ENCODE measurements at places on chromosomes 3 and 15. TPM values are rescaled to one million over a fixed set of nuclear protein-coding genes. Genes with fewer than 3 reads are reported as not detected.

Gene CPN2
- not detected for total RNA-seq

Gene TRNT1
- 23.6 TPM for total RNA-seq

Gene CHRM5
- total RNA-seq, result not detected

Gene ARGFX
- total RNA-seq, result not detected

Gene SLC25A38
- total RNA-seq, result 21.2 TPM

Gene C3orf85
- total RNA-seq, result not detected

Gene MOBP
- not detected for total RNA-seq

Gene SMCO1
- total RNA-seq, result not detected

Gene TMOD3
- 21.2 TPM for total RNA-seq

Gene BMF
- total RNA-seq, result 18.7 TPM

Gene SLC28A1
- total RNA-seq, result not detected

GRCh38 chr3:65632414-65632813 lies 406.3 kb downstream of the MAGI1 start:
- DNase-seq, result no peak

GRCh38 chr3:105444725-105445124 lies 78.0 kb downstream of the ALCAM start:
- no peak for DNase-seq

GRCh38 chr3:11362600-11362999 lies 90.4 kb downstream of the ATG7 start:
- no peak for DNase-seq

- no peak for DNase-seq
These were observed 134.1 kb downstream of the MBNL1 start for GRCh38 chr3:152402695-152403451.

DNA sequence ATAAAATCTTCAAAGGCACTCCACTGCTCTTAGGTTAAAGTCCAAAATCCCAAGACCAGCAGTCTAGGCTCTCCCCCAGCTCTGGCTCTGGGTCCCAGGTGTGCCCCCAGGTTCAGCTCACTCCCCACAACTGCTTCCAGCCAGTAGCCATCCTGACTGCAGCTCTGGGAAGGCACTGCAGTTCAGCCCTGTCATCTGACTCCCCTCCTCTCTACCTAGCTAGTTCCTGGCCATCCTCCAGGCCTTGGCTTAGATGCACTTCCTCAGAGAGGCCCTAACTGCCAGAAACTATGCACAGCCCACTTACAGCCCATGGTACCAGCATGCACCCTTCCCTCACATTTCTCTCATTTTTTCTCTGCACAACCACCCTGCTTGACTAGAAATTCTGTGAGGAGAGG lies 25.5 kb downstream of the TBC1D2B start:
- no peak for DNase-seq

GRCh38 chr15:58597943-58598828 lies 151.3 kb downstream of the ADAM10 start:
- no peak for DNase-seq

DNA sequence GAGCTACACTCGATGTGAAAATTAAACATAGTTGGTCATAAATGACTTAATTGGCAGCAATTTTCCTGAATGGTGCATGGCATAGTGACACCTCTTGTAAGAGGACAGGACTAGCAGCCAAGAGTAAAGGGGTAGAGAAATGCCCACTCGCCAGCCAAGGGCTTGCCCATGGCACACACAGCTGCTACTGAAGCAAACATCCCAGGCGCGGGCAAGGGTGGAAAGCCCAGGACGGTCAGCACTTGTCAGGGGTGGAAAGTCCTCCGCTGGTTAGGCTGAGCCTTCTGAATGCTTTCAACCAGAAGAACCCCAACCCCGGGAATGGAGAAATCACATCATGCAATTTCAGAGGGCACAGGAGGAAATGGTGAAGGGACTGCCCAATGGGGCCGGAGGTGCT lies 31.6 kb downstream of the BDH1 start:
- DNase-seq, result no peak

- DNase-seq, result peak; percentile 33
These were observed 58.7 kb upstream of the BCHE start for GRCh38 chr3:165895919-165896318.

- no peak for DNase-seq
These were observed 48.9 kb downstream of the GLDN start for GRCh38 chr15:51390241-51390965.

DNA sequence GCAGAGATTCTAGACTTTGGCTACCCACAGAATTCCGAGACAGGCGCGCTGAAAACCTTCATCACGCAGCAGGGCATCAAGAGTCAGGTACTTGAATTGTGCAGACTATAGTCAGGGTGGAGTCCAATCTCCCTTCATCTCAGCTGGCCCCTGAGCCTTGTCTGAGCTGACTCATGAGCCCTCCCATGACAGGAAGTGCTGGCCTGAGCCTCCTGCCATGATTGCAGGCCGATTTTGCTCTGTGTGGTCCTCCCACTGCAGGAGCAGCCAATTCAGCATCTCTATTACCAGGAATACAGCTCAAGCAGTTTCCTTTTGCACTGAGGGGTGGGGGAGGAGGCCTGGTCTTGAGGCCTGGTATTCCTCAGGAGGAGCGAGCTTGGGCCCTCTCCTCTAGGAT lies 5.5 kb downstream of the AP2M1 start:
- DNase-seq, result no peak

GRCh38 chr3:158804441-158804840 lies 2.6 kb downstream of the MFSD1 start:
- no peak for DNase-seq

GRCh38 chr3:171248426-171249111 lies 211.6 kb downstream of the TNIK start:
- DNase-seq, result no peak

DNA sequence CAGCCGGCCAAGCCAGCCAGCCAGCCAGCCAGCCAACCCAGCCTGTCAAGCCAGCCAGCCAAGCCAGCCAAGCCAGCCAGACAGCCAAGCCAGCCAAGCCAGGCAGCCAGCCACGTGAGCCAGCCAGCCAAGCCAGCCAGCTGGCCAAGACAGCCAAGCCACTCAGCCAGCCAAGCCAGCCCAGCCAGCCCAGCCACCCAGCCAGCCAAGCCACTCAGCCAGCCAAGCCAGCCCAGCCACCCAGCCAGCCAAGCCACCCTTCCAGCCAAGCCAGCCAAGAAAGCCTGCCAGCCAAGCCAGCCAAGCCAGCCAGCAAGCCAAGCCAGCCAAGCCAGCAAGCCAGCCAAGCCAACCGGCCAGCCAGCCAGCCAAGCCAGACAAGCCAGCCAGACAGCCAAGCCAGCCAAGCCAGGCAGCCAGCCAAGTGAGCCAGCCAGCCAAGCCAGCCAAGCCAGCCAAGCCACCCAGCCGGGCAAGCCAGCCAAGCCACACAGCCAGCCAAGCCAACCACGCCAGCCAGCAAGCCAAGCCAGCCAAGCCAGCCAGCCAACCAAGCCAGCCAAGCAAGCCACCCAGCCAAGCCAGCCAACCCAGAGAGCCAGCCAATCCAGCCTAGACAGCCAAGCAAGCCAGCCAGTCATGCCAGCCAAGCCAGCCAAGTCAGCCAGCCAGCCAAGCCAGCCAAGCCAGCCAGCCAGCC lies 199.5 kb downstream of the GOLGA6L6 start:
- DNase-seq, result no peak

GRCh38 chr3:126313580-126314304 lies 43.5 kb downstream of the KLF15 start:
- DNase-seq, result no peak

DNA sequence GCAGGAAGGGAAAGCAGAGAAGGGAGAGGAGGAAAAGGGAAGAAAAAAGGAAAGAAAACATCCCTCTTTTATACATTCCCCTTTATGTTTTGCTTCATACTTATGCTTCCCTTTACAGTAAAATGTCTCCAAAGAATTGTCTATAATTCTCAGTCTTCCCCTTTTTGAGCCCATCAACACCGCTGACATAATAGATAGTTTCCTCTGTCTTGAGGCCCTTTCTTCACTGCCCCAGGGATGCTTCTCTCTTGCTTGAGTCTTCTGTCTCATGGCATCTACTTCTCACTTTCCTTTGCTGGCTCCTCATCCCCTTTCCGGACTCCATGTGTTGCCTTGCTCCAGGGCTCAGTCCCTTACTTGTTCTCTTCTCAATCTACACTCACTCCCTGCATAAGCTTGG lies 99.7 kb upstream of the DAZL start:
- DNase-seq, result no peak

GRCh38 chr15:90810354-90810753 lies 58.0 kb upstream of the FURIN start:
- no peak for DNase-seq

DNA sequence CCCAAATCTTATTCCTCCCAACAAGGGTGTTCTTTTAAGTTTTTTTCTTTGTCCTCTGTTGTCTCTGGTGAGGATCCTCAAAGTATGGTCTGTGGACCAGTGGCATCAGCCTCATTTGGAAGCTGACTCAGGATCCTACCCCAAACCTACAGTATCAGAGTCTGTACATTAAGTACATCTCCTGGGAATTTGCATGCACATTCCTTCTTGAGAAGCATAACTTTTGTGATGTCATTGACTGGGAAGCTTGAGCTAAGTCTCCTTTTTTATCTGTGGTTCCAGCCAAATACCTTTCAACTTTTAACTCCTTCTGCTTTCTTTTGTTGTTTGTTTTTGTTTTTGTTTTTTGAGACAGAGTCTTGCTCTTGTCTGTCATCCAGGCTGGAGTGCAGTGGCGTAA lies 40.5 kb downstream of the ARMC8 start:
- no peak for DNase-seq

DNA sequence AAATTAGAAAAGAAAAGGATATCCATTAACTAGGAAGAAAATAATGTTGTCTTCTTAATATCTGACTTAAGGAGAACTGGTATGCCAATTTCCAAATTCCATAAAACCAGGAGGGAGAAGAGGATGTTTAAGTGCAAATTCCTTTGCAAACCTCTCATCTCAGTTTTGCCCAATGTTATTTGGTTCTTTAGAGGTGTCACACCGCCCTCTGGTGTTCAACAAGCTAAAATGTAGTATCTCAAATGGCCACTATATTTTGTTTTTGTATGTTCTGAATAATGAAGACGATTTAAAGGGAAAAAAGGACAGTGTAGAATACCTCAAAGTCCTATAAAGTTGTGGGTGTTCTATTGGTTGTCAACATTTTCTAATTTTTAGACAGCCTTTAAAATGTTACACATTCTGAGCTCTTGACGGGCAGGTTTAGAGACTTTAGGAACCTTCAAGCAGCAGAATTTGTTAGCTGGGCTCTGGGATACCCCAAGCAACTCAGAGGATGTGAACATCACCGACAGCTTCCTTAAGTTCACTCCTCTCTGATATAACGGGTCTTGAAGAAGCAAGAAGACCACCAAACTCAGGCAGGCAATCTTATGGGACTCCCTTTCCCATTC lies 458.3 kb downstream of the MFSD1 start:
- DNase-seq, result peak; percentile 74

- no peak for DNase-seq
These were observed 16.8 kb downstream of the NEO1 start for GRCh38 chr15:73069109-73069508.

DNA sequence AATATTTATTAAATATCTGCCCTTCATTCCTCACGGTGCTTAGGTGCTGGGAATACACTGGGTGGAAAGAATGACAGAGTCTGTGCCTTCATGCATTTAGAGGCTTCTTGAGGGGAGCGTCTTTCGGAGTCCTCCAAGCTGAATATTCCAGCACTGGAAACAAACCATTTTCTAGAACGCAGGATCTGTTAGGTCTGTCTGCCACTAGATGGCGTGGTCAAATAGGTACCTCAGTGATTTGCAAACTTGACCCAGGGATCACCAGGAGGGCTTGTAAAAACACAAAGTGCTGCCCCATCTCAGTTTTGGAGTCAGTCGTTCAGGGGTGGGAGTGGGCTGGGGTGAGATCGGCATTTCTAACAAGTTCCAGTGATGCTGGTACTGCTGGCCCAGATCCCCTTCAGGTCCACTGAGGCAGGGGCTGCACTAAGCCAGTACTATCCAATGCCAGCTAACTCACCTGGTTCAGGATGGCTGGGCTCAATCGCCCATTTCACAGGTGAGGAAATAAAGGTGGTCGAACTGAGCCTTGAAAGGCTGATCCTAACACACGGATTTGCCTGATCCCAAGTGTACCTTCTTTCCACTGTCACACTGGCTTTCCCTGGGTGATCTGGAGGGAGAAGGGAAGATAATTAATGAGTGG lies 14.8 kb downstream of the ARNT2 start:
- DNase-seq, result peak; percentile 63

DNA sequence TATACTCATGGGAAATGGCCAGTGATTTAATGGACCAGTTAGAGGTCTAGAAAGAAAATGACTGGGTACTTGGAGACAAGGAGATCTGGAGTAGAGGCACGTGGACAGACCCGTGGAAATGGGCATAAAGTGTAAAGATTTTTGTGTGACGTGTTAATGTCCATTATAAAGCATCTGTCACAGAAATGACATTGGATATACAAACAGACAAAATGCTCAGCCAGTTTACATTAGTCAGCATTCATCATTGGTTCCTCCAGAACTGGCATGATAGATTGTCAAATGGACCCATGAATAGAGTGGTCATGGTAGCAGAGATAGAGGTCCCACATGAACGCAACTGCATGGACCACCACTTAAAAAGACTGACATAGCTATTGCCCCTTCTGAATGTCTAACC lies 144.1 kb upstream of the GALNT15 start:
- no peak for DNase-seq

- DNase-seq, result no peak
These were observed 5.5 kb downstream of the LRRC31 start for GRCh38 chr3:169864270-169864669.

DNA sequence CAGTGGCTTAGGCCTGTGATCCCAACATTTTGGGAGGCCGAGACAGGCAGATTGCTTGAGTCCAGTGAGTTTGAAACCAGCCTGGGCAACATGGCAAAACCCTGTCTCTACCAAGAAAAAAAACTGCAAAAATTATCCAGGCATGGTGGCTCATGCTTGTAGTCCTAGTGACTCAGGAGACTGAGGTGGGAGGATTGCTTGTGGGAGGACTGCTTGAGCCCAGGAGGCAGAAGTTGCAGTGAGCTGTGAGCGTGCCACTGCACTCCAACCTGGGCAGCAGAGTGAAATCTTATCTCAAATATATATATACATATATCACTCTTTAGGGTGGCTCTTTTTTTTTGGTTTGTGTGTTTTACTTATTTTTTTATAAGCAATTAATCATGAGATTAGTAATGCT lies 83.7 kb upstream of the WDR72 start:
- DNase-seq, result no peak

DNA sequence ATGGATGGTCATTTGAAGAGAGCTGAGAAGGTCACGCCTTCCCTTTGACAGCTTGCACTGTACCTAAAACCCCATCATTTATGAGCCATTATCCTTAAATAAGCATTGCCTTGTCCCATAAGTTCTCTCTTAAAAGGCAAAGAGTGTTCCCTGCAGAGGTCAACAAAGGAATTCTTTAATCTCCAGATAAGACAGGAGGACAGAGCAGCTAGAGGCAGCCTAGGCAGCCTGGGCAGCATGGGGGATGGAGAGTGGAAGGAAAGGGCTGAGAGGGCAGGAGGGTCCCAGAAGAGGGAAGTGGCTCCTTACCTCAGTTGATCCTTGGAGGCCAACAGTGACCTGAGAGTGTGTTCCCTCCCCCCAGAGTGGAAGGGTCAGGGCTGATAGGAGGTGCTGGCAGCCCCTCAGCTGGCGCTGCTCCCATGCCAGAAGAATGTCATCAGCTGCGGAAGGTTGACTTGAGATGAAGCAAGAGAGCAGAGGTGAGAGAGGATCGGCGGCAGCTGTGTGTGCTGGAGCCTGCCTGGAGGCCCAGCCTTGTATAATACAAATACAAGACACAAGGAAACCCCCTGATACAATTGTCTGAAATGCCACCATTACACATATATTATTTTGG lies 12.8 kb downstream of the KBTBD13 start:
- no peak for DNase-seq

Data from H4 (cell line).